Osteoblast (primary cell): ENCODE measurements at places on chromosomes 2 and 18. TPM values are rescaled to one million over a fixed set of nuclear protein-coding genes. Genes with fewer than 3 reads are reported as not detected.

The LOXHD1 gene
- total RNA-seq, result not detected in 2 replicates

The AAK1 gene
- 61.9 and 62.5 TPM in 2 replicates for total RNA-seq

- no peak for DNase-seq
Observed at GRCh38 chr2:65199891-65200290, 27.7 kb upstream of the ACTR2 start.

DNA sequence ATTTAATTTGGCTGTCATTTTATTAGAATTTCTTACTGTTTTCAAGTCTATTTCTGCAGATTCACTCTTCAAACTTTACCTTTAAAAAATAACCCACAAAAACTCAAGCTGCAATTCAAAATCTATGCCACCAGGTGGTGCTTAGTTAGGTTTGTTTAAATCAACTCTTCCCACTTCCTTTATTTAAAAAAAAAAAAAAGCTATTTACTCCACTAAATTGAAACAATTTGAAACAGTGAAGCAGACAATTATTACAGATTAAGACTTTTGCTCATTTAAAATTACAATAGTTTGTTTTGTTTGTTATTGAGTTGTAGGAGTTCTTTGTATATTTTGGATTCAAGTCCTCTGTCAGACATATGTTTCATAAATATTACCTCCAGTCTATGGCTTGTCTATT, 300.0 kb downstream of the PDE11A start:
- no peak for DNase-seq

DNA sequence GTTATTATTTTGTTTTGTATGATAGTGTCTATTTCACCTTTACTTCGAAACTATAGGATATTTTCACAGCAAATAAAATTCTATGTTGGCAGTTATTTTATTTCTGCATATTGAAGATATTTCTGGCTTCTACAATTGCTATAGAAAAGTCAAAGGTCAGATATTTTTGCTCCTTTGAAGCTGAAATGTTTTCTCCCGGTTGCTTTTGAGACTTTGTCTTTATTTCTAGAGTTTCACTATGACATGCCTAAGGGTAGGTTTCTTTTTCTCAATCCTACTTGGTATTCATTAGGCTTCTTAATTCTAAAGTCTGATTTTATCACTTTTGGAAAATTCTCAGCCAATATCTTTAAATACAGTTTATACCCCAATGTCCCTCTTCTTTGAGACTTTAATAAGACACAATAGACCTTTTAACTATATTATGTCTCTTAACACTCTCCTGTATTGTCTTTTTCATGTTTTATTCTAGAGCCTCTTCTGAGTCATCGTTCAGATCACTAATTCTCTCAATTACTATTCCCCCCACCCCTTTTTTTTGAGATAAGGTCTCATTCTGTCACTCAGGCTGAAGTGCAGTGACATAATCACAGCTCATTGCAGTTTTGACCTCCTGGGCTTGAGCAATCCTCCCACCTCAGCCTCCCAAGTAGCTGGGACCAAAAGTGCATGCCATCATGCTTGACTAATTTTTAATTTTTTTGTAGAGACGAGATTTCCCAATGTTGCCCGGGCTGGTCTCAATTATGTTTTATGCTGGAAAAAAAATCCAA, 50.5 kb downstream of the USP37 start:
- DNase-seq, result no peak

DNA sequence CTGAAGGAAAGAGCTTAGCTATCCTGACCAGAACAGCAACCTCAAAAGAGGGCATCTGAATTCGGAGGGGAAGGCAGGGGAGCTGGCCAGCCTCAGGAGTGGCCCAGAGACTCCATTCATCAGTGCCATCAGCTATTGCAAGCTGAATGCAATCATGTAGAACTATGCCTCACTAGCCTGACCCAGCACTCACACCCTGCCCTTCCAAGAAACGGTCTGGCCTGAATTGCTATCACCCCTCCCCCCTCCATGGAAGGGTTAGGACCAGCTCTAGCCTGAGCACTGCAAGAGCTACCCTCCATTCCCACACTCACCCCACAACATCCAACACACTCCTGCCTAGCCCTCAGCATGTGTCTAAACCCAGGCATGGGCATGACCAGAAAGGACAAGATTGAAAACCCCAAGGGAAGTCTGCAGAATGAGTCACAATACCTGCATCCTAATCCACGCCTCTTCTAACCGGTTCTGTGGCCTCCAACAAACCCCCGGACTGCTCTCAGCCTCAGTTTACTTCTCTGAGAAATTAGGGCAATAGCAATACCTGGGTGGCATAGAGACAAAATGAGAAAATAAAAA, 120.3 kb downstream of the BCL11A start:
- DNase-seq, result no peak

GRCh38 chr18:36665952-36666351, 162.8 kb downstream of the TPGS2 start:
- no peak for DNase-seq

- no peak for DNase-seq
Observed at GRCh38 chr2:176004934-176005333, 2.9 kb upstream of the LNPK start.

GRCh38 chr2:219433666-219434467, 776 bp upstream of the SPEG start:
- peak; percentile 95 for DNase-seq

- peak; percentile 81 for DNase-seq
Observed at GRCh38 chr2:203427061-203427460, 98.9 kb downstream of the ABI2 start.
